ENCODE measurements at places on chromosomes 4 and X. TPM values are rescaled to one million over a fixed set of nuclear protein-coding genes. Genes with fewer than 3 reads are reported as not detected.

The ARHGAP6 gene
- total RNA-seq, result 0.95 TPM

The HEPH gene
- total RNA-seq, result 0.31 TPM

The P2RY10 gene
- total RNA-seq, result not detected

The CSAG3 gene
- not detected for total RNA-seq

GRCh38 chrX:46912098-46912602, at the start of gene JADE3:
JADE3 (plus strand) TSS chrX:46912421; CDS start chrX:46984895, 72,474 bp downstream.
- ATAC-seq, result peak; percentile 93

GRCh38 chrX:45619290-45619689, 418.6 kb upstream of the DIPK2B start:
- no peak for ATAC-seq

DNA sequence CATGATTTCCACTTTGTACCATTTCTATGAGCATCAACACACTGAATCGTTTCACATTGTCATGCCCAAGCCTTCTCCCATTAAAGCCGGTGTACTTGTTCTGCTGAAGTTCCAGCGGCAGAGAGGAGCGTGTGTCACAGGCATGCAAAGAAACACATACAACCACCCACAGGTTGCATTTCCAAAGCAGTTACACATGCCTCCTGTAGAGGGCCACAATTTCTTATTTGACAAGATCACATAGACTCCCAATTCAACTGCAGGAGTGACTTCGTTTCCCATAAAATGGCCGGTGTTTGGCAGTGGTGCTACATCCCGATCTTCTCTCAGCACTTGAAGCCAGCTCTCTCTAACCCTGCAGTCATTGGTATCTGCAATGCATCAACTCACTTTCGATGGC, 992.6 kb downstream of the NLGN4X start:
- ATAC-seq, result no peak

GRCh38 chr4:165383591-165384073, 4.8 kb downstream of the CPE start:
- ATAC-seq, result no peak

The SLC2A9 gene
- total RNA-seq, result 0.23 TPM

The ITIH6 gene
- under 0.01 TPM for total RNA-seq

DNA sequence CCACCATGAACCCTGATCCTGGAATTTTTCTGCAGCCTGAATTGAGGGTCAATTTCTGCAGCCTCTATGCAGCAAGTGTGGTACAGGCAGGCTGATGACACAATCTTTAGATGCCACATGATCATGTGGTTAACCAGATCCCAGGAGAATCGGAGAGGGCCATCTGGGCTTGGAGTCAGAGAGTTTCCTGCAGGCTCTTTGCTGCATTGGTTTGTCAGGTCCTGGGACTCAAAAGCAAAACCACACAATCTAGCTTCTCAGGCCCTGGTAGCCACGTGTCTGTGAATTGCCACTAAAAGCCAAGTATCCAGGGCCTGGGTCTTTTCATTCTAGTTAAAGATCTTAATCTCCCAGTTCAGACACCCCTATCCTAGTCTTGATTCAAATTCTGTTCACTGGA, 464.5 kb downstream of the BCOR start:
- no peak for ATAC-seq

The ALAS2 gene
- 0.85 TPM for total RNA-seq

GRCh38 chr4:68962868-68963267, 11.3 kb upstream of the UGT2A3 start:
- ATAC-seq, result no peak

- no peak for ATAC-seq
Measured at GRCh38 chr4:110681381-110681780, 58.5 kb upstream of the PITX2 start.

DNA sequence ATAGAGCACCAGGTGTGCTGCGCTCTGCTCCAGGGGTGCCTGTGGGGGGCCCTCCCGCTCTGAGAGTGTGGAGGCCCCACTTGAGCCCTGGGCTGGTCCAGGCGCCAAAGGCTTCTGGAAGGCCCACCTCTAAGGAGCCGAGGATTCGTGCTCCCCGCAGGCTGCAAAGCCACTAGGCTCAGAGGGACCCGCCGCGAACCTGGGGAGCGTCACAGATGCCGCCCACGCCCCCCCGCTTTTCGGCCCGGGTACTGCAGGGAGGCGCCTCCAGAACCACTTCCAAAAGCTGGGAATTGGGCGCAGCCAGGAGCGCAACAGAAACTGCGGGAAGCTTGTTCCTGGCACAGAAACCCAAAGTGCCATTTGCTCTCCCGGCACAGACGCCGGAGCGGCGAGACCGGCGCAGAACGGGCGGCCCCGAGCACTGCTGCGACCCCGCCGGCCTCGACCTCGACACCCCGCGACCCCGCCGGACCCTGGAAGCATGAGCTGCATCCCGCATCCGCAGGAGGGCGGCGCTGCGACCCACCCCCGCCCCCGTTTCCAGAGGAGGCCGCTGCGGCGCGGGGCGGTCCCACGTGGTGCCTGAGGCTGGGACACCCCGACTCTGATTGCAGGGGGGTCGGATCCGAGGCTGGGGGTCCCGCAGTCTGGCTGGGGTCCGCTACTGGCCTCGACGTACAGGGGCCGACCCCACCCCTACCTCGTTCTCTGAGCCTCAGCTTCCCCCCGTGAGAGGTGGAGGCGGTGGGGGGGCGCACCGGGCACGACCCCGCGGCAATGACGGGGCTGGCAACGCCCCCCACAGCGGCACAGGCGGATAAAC, 30.8 kb downstream of the CPLX1 start:
- ATAC-seq, result peak; percentile 21

The MBNL3 gene
- total RNA-seq, result 13.7 TPM

- no peak for ATAC-seq
Measured at GRCh38 chr4:112642526-112642925, 5.6 kb downstream of the LARP7 start.

DNA sequence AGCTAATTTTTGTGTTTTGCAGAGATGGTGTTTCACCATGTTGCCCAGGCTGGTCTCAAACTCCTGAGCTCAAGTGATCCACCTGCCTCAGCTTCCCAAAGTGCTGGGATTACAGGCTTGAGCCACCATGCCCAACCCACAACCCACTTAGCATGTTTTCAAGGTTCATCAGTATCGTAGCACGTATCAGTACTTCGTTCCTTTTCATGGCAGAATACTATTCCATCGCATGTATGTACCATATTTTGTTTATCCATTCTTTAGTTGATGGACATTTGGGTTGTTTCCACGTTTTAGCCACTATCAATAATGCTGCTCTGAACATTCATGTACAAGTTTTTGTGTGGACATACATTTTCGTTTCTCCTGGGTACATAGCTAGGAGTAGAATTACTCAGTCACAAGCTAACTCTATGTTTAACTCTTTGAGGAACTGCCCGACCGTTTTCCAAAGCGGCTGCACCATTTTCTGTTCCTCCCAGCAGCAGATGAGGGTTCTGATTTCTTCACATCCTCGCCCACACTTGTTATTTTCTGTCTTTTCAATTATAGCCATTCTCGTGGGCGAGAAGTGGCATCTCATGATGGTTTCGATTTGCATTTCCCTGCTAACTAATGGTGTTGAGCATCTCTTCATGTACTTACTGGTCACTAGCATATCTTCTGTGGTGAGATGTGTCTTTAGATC, 32.5 kb downstream of the MAN2B2 start:
- ATAC-seq, result no peak

GRCh38 chr4:98662626-98663225, 4.3 kb upstream of the TSPAN5 start:
- ATAC-seq, result no peak

GRCh38 chrX:19046343-19047215, 62.7 kb upstream of the PHKA2 start:
- ATAC-seq, result no peak

The NEIL3 gene
- total RNA-seq, result 6.4 TPM

GRCh38 chr4:80035336-80035735, 37.7 kb downstream of the ANTXR2 start:
- no peak for ATAC-seq

The ZIC3 gene
- total RNA-seq, result 4.1 TPM

GRCh38 chrX:6311540-6311939, 82.9 kb upstream of the NLGN4X start:
- ATAC-seq, result no peak

All from motor neuron (in vitro differentiated cells).